ENCODE measurements at places on chromosomes 7 and 10. TPM values are rescaled to one million over a fixed set of nuclear protein-coding genes. Genes with fewer than 3 reads are reported as not detected.

GRCh38 chr10:2476218-2476811 is 591.0 kb upstream of the PFKP start:
- DNase-seq: no peak

DNA sequence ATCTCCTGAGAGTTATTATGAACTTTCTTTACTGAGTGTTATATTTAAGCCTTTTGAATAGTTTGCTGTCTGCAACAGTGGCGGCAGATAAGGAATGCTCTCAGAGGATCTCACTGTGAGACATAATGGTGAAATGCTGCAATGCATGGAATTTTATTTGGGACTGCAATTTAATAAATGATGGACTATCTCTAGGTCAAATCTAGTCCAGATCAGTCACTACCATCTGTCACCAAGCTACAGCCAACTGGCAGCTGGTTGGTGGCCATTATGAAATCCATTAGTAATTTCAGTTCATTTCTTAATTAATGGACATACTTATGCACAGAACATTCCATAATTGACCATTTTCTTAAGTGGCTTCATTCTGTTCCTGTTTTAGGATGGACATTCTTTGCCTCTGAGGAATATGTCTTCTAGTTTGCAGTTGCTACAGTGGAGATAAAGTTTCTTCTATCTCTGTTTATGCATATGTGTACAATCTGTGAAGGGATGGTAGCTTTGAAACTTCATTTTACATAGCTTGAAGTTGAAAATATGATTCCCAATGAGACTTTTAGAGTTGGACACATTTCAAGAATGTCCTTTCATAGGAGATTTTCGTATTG is 586.6 kb downstream of the SUGCT start:
- no peak for DNase-seq

DNA sequence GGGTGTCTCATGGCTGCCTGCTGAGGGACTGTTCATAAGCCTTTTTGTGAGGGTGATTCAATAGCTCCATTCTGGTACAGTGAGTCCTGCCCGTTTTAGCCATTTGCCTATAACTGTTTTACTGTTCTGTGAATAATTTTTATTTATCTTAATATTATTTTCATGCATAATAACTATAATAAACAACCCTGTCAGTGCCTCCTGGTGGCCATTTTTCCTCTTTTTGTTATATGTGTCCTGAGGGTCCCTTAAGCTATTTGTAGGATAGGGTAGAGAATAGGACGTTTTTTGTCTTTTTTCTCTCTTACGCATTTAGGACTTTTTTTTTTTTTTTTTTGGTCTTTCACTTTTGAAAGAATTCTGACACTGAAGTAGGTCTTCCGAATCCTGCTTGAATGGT is 2.9 kb downstream of the C1QL3 start:
- DNase-seq: no peak

DNA sequence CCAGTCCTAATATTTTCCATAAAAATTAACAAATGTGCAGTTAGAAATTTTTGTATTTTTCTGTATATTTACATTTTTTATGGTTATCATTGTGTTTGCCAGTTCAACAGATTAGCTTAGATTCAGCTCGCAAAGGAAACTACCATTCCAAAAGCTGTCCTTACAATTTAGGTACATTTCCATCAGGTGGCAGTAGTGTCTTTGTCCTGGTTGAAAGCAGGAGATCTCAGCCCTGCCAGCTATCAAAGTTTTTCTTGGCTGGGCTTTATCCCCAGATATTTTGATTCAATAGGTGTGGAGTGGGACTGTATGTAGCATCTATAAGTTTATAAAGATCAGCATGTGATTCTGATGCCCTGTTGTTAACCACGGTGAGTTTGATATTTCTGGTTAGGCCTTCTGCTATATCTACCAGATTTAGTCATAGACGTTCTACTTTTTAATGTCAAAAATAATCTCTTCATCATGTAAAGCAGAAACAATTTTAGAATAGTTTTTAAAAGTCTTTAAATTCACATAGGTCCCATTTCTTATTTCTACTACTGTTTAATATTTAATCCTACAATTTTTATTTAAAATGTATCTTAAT is 15.5 kb upstream of the ICA1 start:
- no peak for DNase-seq

DNA sequence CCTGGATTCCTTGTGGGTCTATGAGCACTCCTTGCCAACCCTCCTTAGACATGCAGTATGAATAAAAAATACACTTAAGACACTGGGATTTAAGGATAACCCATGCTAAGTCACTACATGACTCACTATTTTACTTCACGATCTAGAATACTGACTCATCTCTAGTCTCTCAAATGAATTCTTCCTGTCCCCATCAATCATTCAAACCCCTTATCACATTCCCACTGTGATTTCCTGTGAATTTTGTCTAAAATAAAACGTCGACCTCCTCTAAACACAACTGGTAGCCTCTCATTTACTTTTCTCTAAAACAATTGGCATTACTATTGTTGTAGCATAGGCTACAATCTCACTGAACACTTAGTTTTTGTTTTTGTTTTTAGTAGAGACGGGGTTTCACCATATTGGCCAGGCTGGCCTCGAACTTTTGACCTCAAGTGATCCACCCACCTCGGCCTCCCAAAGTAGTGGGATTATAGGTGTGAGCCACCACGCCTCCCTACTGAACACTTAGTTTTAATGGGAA is 3.9 kb upstream of the IQUB start:
- DNase-seq: no peak

- DNase-seq: no peak
Measured at GRCh38 chr10:43842496-43842895, 193.8 kb upstream of the ZNF32 start.

DNA sequence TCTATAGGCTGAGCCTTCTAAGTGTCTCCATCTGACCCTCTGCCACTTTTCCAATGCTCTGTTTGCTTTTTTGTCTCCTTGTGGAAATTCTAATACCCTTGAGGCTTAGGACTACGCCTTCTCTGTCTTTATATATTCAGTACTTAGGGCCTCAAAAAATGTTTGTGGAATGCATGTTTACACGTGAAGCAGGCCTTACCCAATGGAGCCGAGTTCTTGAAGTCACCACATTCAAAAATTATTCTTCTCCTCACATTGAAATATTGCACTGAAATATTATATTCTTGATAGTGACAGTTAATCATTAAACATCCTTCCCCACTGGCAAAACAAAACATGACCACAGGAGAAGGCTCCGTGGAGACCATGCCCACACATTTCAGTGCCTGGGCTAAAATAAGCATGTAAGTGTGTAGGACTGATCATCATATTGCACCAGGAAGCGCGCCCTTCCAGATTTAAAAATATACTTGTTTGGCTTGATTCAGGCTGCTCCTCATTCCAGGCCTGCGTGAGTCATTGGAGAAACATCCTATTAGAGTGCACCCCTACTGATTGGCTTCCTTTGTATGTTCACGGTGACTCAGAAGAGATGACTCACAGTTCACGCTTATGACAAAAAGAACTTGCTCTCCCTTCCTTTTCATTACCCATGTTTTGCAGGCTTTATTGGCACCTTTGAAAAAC is 307.4 kb upstream of the AOAH start:
- DNase-seq: no peak

DNA sequence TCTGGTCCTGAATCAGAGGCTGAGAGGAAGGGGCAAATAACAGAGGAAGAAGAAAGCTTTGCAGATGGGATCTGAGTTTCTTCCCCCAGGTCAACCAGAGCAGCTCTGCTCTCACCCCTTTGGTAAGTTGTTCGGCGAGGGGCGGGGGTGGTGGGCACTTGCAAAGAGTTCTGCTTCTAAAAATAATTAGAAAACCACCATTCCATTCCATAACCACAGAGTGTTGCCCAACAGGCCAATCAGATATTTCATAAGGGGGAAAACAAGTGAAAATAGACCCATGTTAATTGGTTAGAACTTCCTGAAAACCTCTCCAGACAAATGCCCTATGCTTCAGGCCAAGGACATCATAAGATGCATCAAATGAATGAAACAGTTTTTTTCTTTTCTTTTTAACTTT is 43.6 kb upstream of the R3HCC1L start:
- no peak for DNase-seq

GRCh38 chr7:84317536-84317935 is 122.9 kb upstream of the SEMA3A start:
- no peak for DNase-seq

- DNase-seq: no peak
Measured at GRCh38 chr7:55488804-55489340, 83.4 kb downstream of the VOPP1 start.

DNA sequence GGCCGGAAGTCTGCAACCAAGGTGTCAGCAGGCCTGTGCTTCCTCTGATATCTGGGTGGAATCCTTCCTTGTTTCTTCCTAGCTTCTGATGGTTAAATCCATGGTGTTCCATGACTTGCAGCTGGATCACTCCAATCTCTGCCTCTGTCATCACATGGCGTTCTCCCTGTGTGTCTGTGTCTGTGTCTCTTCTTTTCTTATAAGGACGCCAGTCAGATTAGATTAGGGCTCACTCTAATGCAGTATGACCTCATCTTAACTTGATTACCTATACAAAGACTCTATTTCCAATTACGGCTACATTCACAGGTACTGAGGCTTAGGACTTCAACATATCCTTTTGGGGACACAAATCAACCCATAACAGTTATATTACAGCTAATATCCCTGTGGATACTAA is 70.3 kb upstream of the FAM3C start:
- no peak for DNase-seq

DNA sequence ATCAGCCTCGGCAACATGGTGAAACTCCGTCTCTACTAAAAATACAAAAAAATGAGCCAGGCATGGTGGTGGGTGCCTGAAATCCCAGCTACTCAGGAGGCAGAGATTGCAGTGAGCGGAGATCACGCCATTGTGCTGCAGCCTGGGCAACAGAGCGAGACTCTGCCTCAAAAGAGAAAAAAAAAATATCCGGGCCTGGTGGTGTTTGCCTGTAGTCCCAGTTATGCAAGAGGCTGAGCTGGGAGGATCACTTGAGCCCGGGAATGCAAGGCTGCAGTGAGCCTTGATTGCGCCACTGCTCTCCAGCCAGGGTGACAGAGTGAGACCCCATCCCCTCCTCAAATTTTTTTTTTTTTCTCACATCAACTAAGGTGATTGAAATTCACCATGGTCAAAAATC is 42.8 kb downstream of the CDC123 start:
- no peak for DNase-seq

DNA sequence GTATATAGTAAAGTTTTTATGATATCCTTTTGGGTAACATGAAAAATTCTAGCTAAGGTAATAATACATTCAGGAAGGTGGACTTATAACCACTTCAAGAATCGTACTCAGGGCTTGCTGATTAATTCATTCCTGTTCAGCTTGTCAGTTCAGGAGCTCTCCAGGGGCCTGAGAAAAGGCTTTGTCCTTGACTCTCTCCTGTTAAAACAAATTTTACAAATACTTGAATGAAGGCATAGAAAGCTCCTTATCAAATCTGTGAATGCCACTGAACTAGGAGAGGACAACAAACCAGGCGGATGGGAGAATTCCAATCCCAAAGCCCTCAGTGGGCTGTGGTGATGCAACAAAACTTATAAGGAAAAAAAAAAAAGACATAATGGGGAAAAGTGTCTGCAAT is 354.5 kb upstream of the ZMIZ1 start:
- DNase-seq: no peak

DNA sequence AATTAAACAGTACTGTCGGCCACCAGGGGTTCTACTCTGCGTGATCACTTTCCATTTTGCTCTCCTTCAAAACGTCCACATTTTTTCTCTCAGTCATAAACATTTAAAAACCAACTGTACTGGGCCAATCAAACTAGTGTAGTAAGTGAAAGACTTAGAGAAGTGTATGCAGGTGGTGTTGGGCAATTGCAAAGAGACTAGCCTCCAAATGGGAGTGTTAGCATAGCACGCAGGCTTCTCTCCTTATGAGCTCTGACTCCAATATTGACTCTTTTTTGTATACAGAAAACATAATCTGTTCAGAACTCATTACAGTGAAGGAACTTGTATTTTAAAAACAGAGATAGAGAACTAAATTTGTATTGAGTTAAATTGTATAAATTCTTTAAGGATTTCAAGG is 150.6 kb downstream of the SDK1 start:
- DNase-seq: no peak

DNA sequence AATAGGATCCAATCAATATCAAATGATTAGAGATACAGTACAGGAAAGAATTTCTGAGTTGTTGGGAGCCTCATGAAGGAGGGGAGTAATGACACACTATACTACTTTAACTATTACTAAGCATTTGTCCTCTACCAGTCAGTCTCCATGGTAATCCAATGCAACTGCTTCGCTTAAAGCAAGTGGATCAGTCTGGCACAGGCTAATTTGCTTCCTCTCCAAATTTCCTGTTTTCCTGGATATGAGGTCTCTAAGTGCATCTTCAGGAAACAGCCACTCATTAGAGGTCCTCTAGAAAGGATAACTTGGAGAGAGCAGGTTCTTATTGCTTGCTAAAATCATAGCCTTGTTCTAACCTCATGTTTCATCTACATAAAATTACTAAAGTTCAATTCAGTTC is 8.4 kb upstream of the SEPTIN7 start:
- DNase-seq: no peak

GRCh38 chr7:99325001-99325493 is 651 bp upstream of the ARPC1A start:
- DNase-seq: no peak

DNA sequence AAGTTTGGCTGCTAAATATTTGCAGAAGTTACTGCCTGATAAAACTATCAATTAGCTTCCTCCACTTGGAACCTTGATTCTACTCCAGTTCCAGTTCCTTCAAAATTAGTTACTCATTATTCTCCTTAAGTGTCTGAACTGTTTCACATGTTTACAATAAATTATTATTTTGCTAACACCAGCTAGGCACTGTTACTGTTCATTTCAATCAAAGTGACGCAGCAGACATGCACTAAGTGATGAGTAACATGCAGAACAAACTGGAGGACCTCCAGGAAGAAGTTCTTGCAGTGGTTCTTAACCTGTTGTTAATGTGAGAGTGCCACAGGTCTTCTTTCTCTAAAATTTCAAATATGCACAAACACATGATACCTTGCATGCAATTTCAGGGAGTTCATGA is 491.8 kb upstream of the SEMA3A start:
- DNase-seq: no peak

DNA sequence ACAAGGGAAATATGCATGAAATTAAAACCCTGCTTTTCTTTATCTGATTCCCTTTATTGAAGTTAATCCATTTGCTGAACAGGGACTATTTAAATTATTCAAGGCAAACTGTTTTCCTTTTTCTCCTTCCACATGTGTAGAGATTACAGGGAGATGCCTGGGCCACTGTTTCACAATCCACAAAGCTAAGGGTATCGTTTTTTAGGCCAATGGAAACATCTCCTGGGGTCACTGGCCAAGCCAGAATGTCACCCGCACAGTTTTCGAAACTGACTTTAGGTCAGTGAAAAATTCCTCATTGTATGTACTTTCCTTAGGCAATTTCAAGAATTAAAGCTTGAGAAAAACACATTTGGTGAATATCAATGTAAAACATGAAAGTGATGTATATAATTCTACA is 259.2 kb upstream of the BMPER start:
- no peak for DNase-seq

ZNF804B gene
- total RNA-seq: not detected

TSPAN14 gene
- 31.3 TPM for total RNA-seq

Measured in left lobe of liver (tissue), 2 donors.